ENCODE measurements at places on chromosomes 2 and 18.

DNA sequence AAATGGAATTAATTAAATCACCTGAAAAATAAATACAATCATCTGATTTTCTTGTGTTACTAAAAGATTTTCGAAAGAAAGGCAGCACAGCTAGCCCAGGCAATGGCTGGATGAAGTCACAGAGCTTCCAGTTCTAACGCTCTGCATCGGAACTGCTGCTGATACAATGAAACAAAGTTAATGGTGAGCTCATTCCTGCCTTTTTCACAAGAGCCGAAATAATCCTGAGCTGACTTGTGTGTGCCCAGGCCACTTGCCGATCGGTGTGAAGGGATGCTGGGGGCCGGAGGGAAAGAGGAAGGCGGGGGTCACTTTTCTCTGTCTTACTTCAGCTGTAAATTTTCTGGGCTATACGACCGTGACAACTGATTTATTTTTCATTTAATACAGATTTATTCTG lies 149.5 kb downstream of the INO80D start:
- no peaks in the 10 kb centered on the region for H3K27me3 ChIP-seq
- H3K4me1 ChIP-seq, result no peaks in the 10 kb centered on the region
- H3K36me3 ChIP-seq, result no peaks in the 10 kb centered on the region
- no peak overlapping the region for H3K27ac ChIP-seq
- DNase-seq, result no peak

DNA sequence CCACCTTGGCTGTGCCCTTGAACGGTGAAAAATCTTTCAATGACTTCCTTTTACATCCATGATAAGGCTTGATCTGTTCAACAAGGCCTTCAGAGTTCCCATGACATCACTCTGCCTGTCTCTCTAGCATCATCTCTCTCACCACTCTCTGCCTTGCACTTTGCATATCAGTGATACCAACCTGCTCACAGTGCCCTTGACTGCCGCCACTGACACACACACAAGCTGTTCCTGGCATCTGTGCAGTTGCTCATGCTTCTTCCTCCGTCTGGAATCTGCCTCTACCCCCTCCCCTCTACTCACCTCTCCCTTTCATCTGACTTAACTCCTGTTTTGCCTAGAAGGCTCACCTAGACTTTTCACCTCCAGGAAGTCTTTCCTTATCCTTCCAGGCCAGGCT lies 79.1 kb upstream of the SEC11C start:
- no peak overlapping the region for H3K27ac ChIP-seq
- peaks cover 24% of the 10 kb centered on the region for H3K27me3 ChIP-seq
- DNase-seq, result no peak
- H3K4me3 ChIP-seq, result no peak overlapping the region
- no peaks in the 10 kb centered on the region for H3K36me3 ChIP-seq

DNA sequence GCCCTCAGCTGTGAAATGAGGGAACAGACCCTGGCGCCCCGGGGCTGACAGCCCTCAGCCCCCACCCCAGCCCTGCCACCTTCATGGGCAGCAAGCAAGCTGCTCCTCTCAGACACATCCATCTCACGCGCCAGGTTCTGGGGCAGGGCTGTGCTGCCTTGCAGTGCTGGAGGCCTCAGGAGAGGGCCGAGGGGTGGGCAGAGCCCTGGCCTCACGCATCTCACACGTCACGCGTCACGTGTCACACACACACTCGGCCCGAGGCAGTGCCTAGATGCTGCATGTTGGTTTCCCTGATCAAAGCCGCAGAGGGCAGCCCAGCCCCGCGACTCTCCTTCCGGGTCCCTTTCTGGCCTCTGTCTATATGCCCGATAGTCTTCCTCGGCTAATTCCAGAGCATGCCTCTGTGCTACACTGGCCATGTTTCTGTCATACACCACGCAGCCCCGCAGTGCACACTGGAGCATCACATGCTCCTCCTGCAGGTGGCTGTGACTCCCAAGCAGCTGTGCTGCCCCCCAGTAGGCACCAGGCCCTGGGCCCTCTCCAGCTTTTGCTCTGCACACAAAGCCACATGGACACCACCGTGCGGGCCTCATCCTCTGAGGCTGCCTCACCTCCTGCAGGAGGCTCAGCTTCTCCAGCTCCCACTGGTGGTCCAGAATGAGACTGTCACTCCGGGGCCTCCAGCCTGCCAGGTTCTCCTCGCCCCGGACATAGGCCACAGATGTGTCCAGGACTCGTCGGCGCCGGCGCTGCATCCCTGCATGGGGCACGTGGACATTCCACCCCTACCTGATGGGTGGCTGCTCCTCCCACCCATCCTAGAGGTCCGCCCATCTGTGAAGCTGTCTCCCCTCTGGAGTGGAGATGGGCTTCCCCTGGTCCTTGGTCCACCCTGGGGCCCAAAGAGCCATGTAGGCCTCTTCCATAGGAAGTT lies 31.4 kb downstream of the AQP12A start:
- H3K4me1 ChIP-seq, result no peaks in the 10 kb centered on the region
- no peak for DNase-seq
- no peak overlapping the region for H3K27ac ChIP-seq

GRCh38 chr2:11574176-11575046 lies 40.6 kb downstream of the GREB1 start:
- no peak overlapping the region for H3K4me3 ChIP-seq
- no peaks in the 10 kb centered on the region for H3K27me3 ChIP-seq
- H3K27ac ChIP-seq, result no peak overlapping the region
- H3K36me3 ChIP-seq, result no peaks in the 10 kb centered on the region
- no peaks in the 10 kb centered on the region for H3K4me1 ChIP-seq

DNA sequence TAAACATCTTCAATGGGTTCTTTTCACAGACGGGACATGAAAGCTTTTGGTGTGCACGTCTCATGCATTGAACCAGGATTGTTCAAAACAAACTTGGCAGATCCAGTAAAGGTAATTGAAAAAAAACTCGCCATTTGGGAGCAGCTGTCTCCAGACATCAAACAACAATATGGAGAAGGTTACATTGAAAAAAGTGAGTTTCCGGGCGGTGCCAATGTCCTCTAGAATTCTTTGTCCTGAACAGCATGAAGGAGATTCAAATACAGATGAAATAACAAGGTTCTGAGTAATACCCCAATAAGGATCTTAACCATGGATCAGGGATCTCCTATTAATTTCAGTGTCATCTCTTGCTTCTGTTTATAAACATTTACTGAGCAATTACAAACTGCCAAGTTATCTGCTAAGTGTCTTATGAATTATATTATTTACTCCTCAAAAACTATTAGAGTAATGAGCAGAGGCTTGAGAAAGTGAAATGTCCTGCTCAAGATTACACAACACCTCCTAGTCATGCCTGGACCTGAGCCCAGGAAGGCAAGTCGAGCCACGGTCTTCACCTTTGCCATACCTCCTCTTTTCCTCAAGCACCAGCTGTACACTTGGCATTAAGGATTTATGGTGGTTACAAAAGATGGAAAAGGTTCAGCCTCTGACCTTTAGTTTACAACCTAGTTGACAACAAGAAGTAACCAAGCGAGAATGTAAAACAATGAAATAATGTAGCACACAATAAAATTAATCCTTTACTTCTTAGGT lies 22.6 kb downstream of the DHRS9 start:
- DNase-seq, result no peak
- H3K4me1 ChIP-seq, result no peaks in the 10 kb centered on the region
- H3K4me3 ChIP-seq, result no peak overlapping the region
- no peaks in the 10 kb centered on the region for H3K36me3 ChIP-seq
- peaks cover 5% of the 10 kb centered on the region for H3K27me3 ChIP-seq

DNA sequence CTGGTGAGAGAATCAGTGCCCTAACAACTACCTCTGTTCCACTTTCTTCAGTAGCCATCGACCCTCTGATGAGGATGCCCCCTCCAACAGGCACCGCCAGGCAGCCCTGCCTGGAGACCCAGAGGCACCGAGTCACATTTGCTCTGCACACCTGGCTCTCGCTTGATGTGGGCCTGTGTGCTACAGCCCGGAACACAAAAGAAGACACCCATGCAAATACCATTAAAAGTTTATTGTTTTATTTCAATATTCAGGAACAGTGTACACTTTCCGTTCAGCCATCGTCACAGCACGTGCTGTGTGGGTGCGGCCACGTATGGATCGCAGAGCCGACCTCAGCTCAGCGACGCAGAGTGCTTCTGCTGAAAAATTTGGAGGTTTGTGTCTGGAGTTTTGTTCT lies 154.0 kb downstream of the MBP start:
- DNase-seq, result no peak
- H3K4me1 ChIP-seq, result peaks cover 2% of the 10 kb centered on the region
- H3K27me3 ChIP-seq, result no peaks in the 10 kb centered on the region
- no peak overlapping the region for H3K27ac ChIP-seq
- no peak overlapping the region for H3K4me3 ChIP-seq

- H3K4me1 ChIP-seq, result peaks cover 16% of the 10 kb centered on the region
- no peaks in the 10 kb centered on the region for H3K27me3 ChIP-seq
- no peak for DNase-seq
- H3K36me3 ChIP-seq, result no peaks in the 10 kb centered on the region
- H3K27ac ChIP-seq, result peak overlapping the region; percentile 91
Measured at GRCh38 chr2:195659114-195659513, 2.1 kb downstream of the SLC39A10 start.

GRCh38 chr2:108316033-108316432 lies 27.3 kb downstream of the SULT1C2 start:
- no peaks in the 10 kb centered on the region for H3K4me1 ChIP-seq
- no peaks in the 10 kb centered on the region for H3K27me3 ChIP-seq
- H3K36me3 ChIP-seq, result no peaks in the 10 kb centered on the region
- no peak overlapping the region for H3K27ac ChIP-seq
- no peak for DNase-seq

- no peaks in the 10 kb centered on the region for H3K27me3 ChIP-seq
- DNase-seq, result no peak
- no peak overlapping the region for H3K4me3 ChIP-seq
- H3K36me3 ChIP-seq, result no peaks in the 10 kb centered on the region
- H3K27ac ChIP-seq, result no peak overlapping the region
- H3K4me1 ChIP-seq, result no peaks in the 10 kb centered on the region
Measured at GRCh38 chr2:179744401-179744800, 117.0 kb downstream of the ZNF385B start.

DNA sequence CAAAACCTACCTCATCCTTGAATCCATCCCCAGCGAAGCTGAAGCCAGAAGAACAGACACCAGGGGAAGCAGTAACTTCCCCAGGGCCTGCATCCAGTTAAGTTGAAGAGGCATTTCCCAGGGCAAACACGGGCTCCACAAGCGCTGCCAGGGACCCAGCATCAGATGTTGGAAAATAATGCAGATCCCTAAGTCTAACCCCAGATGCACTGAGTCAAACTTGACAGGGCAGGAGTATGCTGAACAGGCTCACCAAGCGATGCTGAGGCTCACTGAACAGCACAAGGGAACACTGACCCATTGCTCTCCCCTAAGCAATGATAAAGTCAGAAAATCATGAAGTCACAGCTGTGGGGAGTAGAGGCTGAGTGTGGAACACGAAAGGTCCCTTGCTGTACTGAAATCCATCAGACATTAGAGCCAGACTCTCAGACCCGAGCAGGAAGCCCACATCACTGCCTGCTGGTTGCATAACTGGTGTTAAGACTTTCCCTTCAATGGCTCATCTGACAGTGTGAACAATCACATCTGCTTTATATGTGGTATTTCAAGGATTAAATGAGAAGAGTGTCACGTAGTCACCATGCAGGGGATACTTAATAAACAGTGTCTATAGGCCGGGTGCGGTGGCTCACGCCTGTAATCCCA lies 36.2 kb downstream of the TNS1 start:
- H3K4me3 ChIP-seq, result no peak overlapping the region
- no peaks in the 10 kb centered on the region for H3K36me3 ChIP-seq
- DNase-seq, result no peak
- no peaks in the 10 kb centered on the region for H3K4me1 ChIP-seq
- H3K27ac ChIP-seq, result no peak overlapping the region

GRCh38 chr2:12173271-12173942 lies 427.0 kb downstream of the LPIN1 start:
- no peak overlapping the region for H3K27ac ChIP-seq
- DNase-seq, result no peak
- no peaks in the 10 kb centered on the region for H3K36me3 ChIP-seq
- H3K27me3 ChIP-seq, result no peaks in the 10 kb centered on the region
- H3K4me1 ChIP-seq, result peaks cover 44% of the 10 kb centered on the region

DNA sequence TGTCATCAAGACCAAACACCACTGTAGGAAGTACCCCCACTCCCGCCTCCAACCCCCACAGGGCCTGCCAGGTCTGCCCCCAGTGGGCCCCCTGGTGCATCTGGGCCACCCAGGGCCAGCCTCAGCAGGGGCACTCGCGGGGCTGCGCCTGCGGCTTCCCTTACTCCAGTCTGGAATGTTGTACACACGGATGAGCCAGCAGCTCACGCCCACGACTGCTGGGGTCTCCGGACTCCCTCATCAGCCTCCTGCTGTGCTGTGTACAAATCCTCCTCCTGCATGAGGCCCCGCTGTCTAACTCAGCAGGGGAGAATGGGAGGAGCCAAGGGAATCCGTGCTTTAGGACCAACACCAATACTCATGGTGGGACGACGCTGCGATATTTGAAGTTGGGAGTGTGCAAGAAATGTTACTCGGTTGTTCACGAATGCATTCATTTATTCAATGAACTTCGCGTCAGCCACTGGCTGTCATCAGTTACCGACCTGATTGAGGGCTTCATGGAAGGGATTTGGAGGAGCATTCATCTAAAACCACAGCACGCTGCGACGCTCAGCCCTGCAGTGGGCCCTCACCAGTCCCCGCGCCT lies 654 bp upstream of the ASB1 start:
- no peaks in the 10 kb centered on the region for H3K27me3 ChIP-seq
- no peak for DNase-seq
- H3K27ac ChIP-seq, result peak overlapping the region; percentile 77
- H3K4me1 ChIP-seq, result peaks cover 31% of the 10 kb centered on the region

GRCh38 chr18:57728941-57729511 lies 74.1 kb downstream of the ATP8B1 start:
- no peaks in the 10 kb centered on the region for H3K36me3 ChIP-seq
- no peak overlapping the region for H3K27ac ChIP-seq
- DNase-seq, result no peak
- H3K27me3 ChIP-seq, result no peaks in the 10 kb centered on the region

GRCh38 chr2:240994171-240994896 lies 4.1 kb upstream of the SNED1 start:
- no peak for DNase-seq
- H3K27me3 ChIP-seq, result no peaks in the 10 kb centered on the region
- no peaks in the 10 kb centered on the region for H3K36me3 ChIP-seq
- no peak overlapping the region for H3K27ac ChIP-seq

DNA sequence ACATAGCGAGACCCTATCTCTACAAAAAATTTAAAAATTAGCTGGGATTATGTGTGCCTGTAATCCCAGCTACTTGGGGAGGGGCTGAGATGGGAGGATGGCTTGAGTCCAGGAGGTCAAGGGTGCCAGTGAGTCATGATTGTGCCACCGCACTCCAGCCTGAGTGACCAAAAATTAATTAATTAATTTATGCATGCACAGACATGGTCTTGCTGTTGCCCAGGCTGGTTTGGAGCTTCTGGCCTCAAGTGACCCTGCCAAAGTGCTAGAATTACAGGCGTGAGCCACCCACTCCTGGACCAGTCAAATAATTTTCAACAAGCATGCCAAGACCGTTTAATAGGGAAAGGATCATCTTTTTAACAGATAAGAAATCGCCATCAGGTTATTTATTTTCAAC lies 57.7 kb upstream of the TFCP2L1 start:
- no peaks in the 10 kb centered on the region for H3K4me1 ChIP-seq
- no peak for DNase-seq
- no peak overlapping the region for H3K27ac ChIP-seq
- H3K36me3 ChIP-seq, result peaks cover 14% of the 10 kb centered on the region
- no peaks in the 10 kb centered on the region for H3K27me3 ChIP-seq
- no peak overlapping the region for H3K4me3 ChIP-seq

All from T-cell (primary cell).